ENCODE measurements at places on chromosomes 2 and 18. TPM values are rescaled to one million over a fixed set of nuclear protein-coding genes. Genes with fewer than 3 reads are reported as not detected.
A peak's percentile ranks its signal among the peaks of the same experiment; 100 is the strongest.

The NETO1 gene
- 14.7 TPM for total RNA-seq

- H3K27me3 ChIP-seq = no peaks in the 10 kb centered on the region
- no peak for DNase-seq
- H3K4me3 ChIP-seq = no peak overlapping the region
- no peak overlapping the region for H3K27ac ChIP-seq
- no peaks in the 10 kb centered on the region for H3K36me3 ChIP-seq
Measured at GRCh38 chr18:57278933-57279332, 73.4 kb upstream of the ST8SIA3 start.

GRCh38 chr2:179664972-179665812 is 196.2 kb downstream of the ZNF385B start:
- no peaks in the 10 kb centered on the region for H3K4me1 ChIP-seq
- DNase-seq = no peak
- no peak overlapping the region for H3K4me3 ChIP-seq
- H3K27ac ChIP-seq = no peak overlapping the region
- H3K27me3 ChIP-seq = no peaks in the 10 kb centered on the region

DNA sequence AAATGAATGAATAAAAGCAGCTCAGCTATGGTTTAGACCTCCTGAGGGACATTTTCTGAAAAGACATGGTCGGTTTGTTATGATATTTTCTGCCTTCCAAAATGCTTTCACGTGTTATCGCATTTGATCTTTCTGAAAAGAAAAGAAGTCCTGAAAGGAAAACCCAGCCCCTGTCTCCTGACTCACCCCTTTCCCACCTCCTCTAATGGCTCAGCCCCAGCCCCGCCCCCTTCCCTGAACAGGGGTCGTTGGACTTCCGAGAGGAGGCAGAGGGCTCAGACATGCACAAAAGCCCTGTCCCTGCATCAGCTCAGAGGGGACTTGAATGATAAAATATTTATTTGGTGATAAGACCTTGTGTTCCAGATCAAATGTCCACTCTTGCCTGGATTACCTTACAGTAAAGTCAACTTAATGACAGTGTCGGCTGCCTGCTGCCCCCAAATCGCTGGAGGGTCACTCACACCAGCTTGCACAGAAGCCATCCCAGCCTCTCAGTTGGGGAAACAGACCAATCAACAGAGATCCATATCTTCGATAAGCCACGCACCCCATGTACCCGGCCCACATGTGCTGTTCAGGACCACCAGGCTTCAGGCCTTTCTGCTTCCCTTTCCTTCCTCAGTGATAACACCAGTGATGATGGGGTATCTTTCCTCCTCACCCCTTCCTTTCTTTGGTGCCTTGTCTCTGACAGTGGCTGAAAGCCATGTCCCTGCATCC is 69.6 kb downstream of the CLHC1 start:
- DNase-seq = no peak
- no peaks in the 10 kb centered on the region for H3K36me3 ChIP-seq
- H3K4me3 ChIP-seq = no peak overlapping the region
- no peaks in the 10 kb centered on the region for H3K4me1 ChIP-seq

DNA sequence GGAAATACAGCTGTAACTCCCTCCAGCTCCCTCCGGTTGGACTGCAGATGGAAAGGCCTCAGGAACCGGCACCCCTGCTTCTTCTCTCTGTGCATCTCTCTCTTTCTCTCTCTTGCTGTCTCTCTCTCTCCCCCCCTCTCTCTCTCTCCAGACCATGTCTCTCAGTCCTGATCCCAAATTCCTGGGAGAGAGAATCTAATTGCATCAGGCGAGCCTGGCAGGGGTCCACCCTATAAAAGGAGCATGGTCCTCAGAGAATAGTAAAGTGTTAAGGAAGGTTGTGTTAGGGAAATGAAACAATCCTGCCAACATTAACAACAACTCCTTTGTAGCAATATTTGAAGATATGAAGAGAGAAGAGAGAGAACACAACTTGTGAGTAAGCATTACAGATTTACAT is 36.7 kb downstream of the VIT start:
- H3K4me1 ChIP-seq = peaks cover 7% of the 10 kb centered on the region
- H3K27ac ChIP-seq = peak overlapping the region; percentile 60
- H3K27me3 ChIP-seq = no peaks in the 10 kb centered on the region
- peak; percentile 58 for DNase-seq
- no peak overlapping the region for H3K4me3 ChIP-seq

- no peak overlapping the region for H3K27ac ChIP-seq
- H3K4me1 ChIP-seq = peaks cover 4% of the 10 kb centered on the region
- H3K4me3 ChIP-seq = no peak overlapping the region
- H3K36me3 ChIP-seq = no peaks in the 10 kb centered on the region
Measured at GRCh38 chr2:85831735-85832134, 57.1 kb downstream of the ST3GAL5 start.

Measured in tibial nerve (tissue), 4 donors.